Lower lobe of right lung (tissue), 2 donors: ENCODE measurements at places on chromosomes 2 and 18. TPM values are rescaled to one million over a fixed set of nuclear protein-coding genes. Genes with fewer than 3 reads are reported as not detected.

LYPD6B gene
- 2.0 TPM for total RNA-seq

DNA sequence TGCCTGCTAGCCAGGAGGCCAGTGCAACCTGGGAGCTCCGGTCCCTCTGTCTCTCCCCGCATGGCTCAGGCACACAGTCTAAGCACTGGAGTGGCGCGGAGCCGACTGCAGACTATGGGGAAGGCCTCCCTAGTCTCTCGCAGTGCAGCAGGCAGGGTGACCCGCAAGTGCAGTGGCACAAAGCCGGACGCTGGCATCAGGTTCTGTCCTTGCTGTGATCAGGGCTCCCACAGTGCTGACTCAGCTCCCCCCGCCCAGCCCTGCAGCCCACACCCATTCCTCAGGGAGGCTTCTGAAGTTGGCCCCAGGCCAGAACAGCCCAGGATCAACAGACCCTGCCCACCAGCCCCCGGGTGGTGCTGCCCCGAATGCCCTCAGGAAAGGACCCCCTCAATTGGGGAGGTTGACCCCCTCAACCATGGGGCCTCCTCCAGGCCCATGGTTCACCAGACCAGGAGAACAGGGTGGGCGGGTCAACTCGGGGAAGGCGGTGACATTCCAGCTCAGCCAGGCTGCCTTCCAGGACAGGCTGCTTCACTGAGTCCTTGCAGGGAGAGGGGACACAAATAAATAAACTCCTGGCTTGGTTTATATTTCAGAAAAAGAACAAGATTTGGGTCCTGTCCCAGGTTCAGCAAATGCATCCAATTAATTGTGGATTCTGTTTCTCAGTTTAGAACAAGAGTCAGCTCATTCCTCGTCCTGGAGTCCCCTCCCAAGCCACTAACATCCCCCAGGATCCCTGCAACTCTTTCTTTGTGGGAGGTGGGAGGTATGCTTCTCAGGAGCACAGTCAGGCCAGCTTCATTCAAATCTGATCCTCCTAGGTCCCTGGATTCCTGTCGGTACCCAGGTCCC, 12.2 kb downstream of the BIN1 start:
- peaks cover 21% of the 10 kb centered on the region for H3K4me1 ChIP-seq
- H3K27ac ChIP-seq, result peak overlapping the region; percentile 42
- DNase-seq, result peak; percentile 64
- H3K27me3 ChIP-seq, result no peaks in the 10 kb centered on the region

GKN1 gene
- total RNA-seq, result not detected

HK2 gene
- total RNA-seq, result 86.7 TPM

- DNase-seq, result no peak
- H3K27me3 ChIP-seq, result no peaks in the 10 kb centered on the region
- no peak overlapping the region for H3K4me3 ChIP-seq
- no peaks in the 10 kb centered on the region for H3K36me3 ChIP-seq
- H3K27ac ChIP-seq, result no peak overlapping the region
Measured at GRCh38 chr2:100135415-100135814, 7.0 kb downstream of the AFF3 start.

FOXD4L1 gene
- 0.62 TPM for total RNA-seq
